ENCODE measurements at places on chromosomes 2 and 18. TPM values are rescaled to one million over a fixed set of nuclear protein-coding genes. Genes with fewer than 3 reads are reported as not detected.
A peak's percentile ranks its signal among the peaks of the same experiment; 100 is the strongest.

The DNAH6 gene
- total RNA-seq, result 2.2 TPM

DNA sequence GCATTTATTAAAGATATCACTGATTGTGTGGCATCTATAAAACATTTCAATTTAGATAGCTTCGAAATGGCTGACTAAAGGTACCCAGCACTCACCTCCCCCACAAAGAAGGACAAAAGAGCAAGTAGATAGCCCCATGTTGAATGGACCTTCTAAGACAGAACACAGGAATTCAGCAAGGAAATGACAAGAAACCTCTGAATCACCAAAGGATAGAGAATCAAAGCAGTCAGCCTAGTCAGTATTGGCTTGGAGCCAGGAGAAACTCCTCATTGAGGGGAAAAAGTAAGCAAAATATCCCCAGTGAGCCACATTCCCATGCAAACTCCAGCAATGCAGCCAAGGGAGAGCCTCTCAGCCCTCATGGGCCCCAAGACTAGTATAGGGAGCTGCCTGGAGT lies 113.7 kb downstream of the BARD1 start:
- no peaks in the 10 kb centered on the region for H3K27me3 ChIP-seq
- no peak for DNase-seq
- no peak overlapping the region for H3K27ac ChIP-seq
- no peaks in the 10 kb centered on the region for H3K36me3 ChIP-seq

The ITM2C gene
- 19.9 TPM for total RNA-seq

The HOXD4 gene
- 0.79 TPM for total RNA-seq

The FAM228A gene
- 3.1 TPM for total RNA-seq

DNA sequence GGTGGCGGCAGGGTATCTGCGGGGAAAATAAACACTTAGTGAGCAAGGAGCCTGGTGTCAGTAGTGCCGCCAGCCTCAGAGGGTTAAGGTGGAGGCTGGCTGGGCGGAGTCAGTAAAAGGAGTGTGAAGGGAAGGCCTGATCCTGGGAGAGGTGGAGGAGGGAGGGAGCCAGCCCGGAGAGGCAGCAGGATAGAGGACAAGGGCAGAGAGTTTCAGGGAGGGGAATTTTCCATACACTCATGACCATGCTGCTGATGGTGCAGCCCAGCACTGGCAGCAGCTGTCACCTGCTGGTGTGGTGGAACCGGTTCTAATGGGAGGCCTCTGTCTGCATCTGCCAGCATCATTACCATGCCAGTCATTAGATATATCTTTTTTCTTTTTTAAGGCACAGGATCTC lies 2.0 kb upstream of the TEX44 start:
- no peak overlapping the region for H3K4me3 ChIP-seq
- H3K36me3 ChIP-seq, result no peaks in the 10 kb centered on the region
- H3K27me3 ChIP-seq, result no peaks in the 10 kb centered on the region
- no peaks in the 10 kb centered on the region for H3K4me1 ChIP-seq

The ARHGAP25 gene
- total RNA-seq, result 36.1 TPM

The ZNF396 gene
- total RNA-seq, result 1.8 TPM

GRCh38 chr2:3756306-3756705 lies 52.9 kb downstream of the DCDC2C start:
- H3K4me1 ChIP-seq, result no peaks in the 10 kb centered on the region
- no peak overlapping the region for H3K27ac ChIP-seq
- H3K27me3 ChIP-seq, result no peaks in the 10 kb centered on the region
- no peak overlapping the region for H3K4me3 ChIP-seq
- no peak for DNase-seq

The VRK2 gene
- 28.1 TPM for total RNA-seq

DNA sequence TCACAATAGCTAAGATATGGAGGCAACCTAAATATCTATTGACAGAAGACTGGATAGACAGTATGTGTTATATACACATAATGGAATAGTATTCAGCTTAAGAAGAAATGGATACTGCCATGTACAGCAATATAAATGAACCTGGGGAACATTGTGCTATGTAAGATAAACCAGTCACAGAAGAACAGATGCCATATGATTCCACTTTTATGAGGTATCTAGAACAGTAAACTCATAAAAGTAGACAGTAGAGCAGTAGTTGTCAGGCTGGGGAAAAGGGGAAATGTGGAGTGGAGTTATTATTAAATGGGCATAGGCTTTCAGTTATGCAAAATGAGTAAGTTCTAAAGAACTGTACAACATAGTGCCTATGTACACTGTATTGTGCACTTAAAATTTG lies 1055.7 kb upstream of the TMEFF2 start:
- no peak overlapping the region for H3K4me3 ChIP-seq
- H3K27ac ChIP-seq, result no peak overlapping the region
- H3K4me1 ChIP-seq, result no peaks in the 10 kb centered on the region
- no peaks in the 10 kb centered on the region for H3K36me3 ChIP-seq
- no peak for DNase-seq
- no peaks in the 10 kb centered on the region for H3K27me3 ChIP-seq

- no peak for DNase-seq
- H3K4me3 ChIP-seq, result no peak overlapping the region
- H3K36me3 ChIP-seq, result no peaks in the 10 kb centered on the region
- no peak overlapping the region for H3K27ac ChIP-seq
- H3K4me1 ChIP-seq, result no peaks in the 10 kb centered on the region
Measured at GRCh38 chr18:41828137-41828536, 126.9 kb upstream of the PIK3C3 start.

- H3K4me3 ChIP-seq, result no peak overlapping the region
- no peaks in the 10 kb centered on the region for H3K4me1 ChIP-seq
- H3K36me3 ChIP-seq, result no peaks in the 10 kb centered on the region
- no peak overlapping the region for H3K27ac ChIP-seq
Measured at GRCh38 chr18:40048886-40049650, 1906.0 kb upstream of the PIK3C3 start.

The KIF5C gene
- 1.0 TPM for total RNA-seq

DNA sequence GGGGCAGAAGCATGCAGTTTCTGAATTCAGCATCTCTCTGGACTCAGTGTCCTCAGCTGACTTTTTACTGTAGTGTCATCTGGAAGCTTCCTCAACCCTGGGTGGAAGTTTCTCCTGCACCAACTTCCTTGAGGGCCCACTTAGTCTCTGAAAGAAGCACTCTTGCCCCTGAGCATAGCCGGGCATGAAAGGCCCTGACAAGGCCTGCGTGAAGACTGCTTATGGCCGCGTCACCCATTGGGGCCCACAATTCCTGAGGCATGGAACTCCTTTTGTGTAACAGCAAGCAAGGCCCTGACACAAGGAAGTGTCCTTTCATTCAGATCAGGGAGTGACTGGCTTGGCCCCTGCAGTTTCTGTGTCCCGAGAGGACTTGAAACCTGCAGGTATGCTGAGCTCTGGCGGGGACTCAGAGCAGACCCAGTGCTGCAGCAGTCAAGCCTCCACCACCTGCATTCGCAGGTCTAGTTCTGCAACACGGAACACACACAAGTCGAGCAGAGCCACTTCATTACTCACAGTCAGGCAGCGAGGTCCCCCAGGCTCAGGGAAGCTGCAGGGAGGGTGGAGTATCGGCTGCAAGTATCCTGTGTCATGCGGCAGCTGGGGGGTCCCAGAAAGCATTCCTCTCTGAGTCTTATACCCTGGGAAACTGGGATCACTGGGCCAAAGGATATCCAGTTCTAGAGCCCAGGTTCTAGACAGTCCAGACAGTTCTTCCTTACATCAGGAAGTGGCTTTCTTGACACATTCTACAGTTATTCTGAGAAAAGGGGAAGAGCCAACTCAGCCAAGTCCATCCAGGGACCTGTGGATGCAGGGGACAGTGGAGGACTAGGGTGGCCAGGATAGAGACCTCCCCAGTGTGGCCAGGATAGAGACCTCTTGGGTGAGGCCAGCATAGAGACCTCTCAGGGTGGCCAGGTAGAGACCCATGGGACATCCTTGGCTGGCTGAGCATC lies 35.6 kb upstream of the PRLH start:
- peaks cover 28% of the 10 kb centered on the region for H3K36me3 ChIP-seq
- no peaks in the 10 kb centered on the region for H3K4me1 ChIP-seq
- no peaks in the 10 kb centered on the region for H3K27me3 ChIP-seq
- DNase-seq, result no peak

- H3K36me3 ChIP-seq, result no peaks in the 10 kb centered on the region
- peak overlapping the region; percentile 81 for H3K27ac ChIP-seq
Measured at GRCh38 chr2:240962300-240963064, 35.9 kb upstream of the SNED1 start.

The MLPH gene
- total RNA-seq, result 299 TPM

The SEPTIN10 gene
- 93.9 TPM for total RNA-seq

The HOXD8 gene
- total RNA-seq, result 0.43 TPM

GRCh38 chr2:238128061-238128440 lies 10.4 kb upstream of the KLHL30 start:
- H3K4me3 ChIP-seq, result no peak overlapping the region
- H3K27ac ChIP-seq, result no peak overlapping the region
- peaks cover 7% of the 10 kb centered on the region for H3K4me1 ChIP-seq
- H3K27me3 ChIP-seq, result no peaks in the 10 kb centered on the region
- peak; percentile 70 for DNase-seq

- DNase-seq, result no peak
- no peak overlapping the region for H3K27ac ChIP-seq
- H3K4me1 ChIP-seq, result no peaks in the 10 kb centered on the region
- no peak overlapping the region for H3K4me3 ChIP-seq
Measured at GRCh38 chr2:213682276-213682675, 398.0 kb downstream of the SPAG16 start.

- no peaks in the 10 kb centered on the region for H3K27me3 ChIP-seq
- H3K4me1 ChIP-seq, result no peaks in the 10 kb centered on the region
- no peak overlapping the region for H3K4me3 ChIP-seq
- no peak overlapping the region for H3K27ac ChIP-seq
- no peaks in the 10 kb centered on the region for H3K36me3 ChIP-seq
Measured at GRCh38 chr18:64244571-64244970, 95.7 kb upstream of the LINC00305 start.

- no peak overlapping the region for H3K4me3 ChIP-seq
- H3K27ac ChIP-seq, result no peak overlapping the region
- H3K27me3 ChIP-seq, result no peaks in the 10 kb centered on the region
- no peaks in the 10 kb centered on the region for H3K36me3 ChIP-seq
- no peak for DNase-seq
Measured at GRCh38 chr2:84882414-84882738, 1.5 kb upstream of the TRABD2A start.

GRCh38 chr2:222844323-222844722 lies 16.5 kb upstream of the ACSL3 start:
- peak overlapping the region; percentile 41 for H3K27ac ChIP-seq
- H3K4me3 ChIP-seq, result no peak overlapping the region
- H3K36me3 ChIP-seq, result no peaks in the 10 kb centered on the region
- H3K27me3 ChIP-seq, result no peaks in the 10 kb centered on the region
- no peak for DNase-seq

The ZC3H6 gene
- total RNA-seq, result 4.8 TPM

DNA sequence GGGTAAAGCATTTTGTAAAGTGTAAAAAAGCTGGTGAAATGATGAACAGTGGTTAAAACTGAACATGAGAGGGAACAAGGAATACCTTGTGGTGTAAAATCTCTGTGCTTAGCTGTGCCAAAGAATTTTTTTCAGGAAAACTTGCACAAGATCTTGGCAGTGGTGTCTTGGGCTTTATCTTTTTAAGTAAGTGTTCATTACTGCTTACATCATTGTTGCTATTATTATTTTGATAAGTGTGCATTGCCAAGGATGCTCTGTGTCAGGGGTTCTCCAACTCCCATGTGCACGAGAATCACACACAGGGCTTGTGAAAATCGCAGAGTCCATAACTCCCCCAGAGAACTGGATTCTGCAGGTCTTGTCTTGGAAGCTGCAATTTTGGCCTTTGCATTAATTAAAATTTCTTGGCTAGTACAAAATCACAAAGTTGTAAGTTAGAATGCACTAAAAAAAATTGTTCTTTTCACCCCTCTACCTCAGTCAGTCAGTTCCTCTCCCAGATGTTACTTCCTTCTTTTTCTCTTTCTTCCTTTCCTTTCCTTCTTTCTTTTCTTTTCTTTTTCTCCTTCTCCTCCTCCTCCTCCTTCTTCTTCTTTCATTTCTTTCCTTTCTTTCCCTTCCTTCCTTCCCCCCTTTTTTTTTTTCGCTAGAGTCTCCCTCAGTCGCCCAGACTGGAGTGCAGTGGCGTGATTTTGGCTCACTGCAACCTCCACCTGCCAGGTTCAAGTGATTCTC lies 37.8 kb downstream of the GATA6 start:
- H3K4me1 ChIP-seq, result no peaks in the 10 kb centered on the region
- H3K4me3 ChIP-seq, result no peak overlapping the region
- no peak for DNase-seq
- no peaks in the 10 kb centered on the region for H3K27me3 ChIP-seq

The EN1 gene
- total RNA-seq, result not detected

GRCh38 chr18:37254236-37254754 lies 311.3 kb downstream of the CELF4 start:
- H3K27ac ChIP-seq, result no peak overlapping the region
- DNase-seq, result no peak
- no peaks in the 10 kb centered on the region for H3K36me3 ChIP-seq
- no peak overlapping the region for H3K4me3 ChIP-seq

DNA sequence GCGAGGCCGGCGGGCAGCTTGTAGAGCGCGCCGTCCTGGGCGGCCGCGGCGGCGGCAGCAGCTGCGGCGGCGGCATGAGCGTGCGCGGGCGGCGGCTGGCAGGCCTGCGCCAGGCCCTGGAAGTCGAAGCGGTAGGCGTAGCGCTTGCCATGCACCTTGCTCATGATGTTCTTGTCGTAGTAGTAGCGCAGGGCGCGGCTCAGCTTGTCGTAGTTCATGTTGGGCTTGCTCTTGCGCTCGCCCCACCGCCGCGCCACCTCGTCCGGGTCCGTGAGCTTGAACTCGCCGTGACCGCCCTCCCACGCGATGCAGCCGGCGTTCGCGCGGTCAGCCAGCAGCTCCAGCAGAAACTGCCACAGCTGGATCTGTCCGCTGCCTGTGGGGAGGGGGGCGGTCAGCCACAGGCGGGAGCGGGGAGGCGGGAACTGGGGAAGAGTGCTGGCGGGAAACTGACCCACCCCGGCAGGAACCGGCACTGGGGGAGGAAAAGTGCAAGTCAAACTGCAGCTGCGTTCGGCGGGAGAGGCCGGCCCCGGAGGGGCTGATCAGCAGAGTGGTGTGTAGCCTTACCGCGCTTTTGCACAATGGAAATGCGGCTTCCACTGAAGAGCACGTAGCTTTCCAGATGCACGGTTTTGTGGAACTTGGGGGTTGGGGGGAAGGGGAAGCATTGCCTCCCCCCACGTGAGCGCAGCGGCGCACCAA lies 3.0 kb downstream of the FEV start:
- H3K4me3 ChIP-seq, result no peak overlapping the region
- peaks cover 37% of the 10 kb centered on the region for H3K27me3 ChIP-seq
- H3K4me1 ChIP-seq, result peaks cover 41% of the 10 kb centered on the region
- peak; percentile 89 for DNase-seq

DNA sequence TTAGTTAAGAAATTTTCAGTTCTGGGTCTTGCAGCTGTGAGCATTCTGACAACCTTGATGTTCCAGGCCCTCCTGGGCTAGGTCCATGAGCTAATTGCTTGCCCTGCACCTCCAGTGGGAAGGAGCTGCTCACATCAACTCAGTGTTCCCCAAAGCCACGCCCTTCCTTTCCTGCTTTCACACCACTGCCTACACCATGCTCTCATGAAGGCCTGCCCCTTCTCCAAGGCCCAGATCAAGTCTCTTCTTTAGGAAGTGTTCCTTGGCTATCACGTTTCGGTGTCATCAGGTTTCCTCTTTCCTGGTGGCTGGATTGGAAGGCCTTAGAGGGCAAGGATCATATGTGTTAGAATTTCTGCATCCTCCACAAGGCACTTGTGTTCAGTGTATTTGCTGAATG lies 18.8 kb downstream of the TMEM127 start:
- peaks cover 14% of the 10 kb centered on the region for H3K4me1 ChIP-seq
- no peak overlapping the region for H3K27ac ChIP-seq

All from upper lobe of left lung (tissue), 6 donors.